ENCODE measurements at places on chromosomes 4 and X. TPM values are rescaled to one million over a fixed set of nuclear protein-coding genes. Genes with fewer than 3 reads are reported as not detected.

Gene OPN1MW
- total RNA-seq = not detected

Gene ERVMER34-1
- total RNA-seq = not detected

Gene GUCY1A1
- total RNA-seq = 0.08 TPM

Gene ABLIM2
- 0.12 TPM for total RNA-seq

Gene ARMCX1
- 57.7 TPM for total RNA-seq

Gene MCUB
- 21.4 TPM for total RNA-seq

Gene EDA2R
- total RNA-seq = 15.3 TPM

Gene TMPRSS11D
- not detected for total RNA-seq

Gene CCNA2
- total RNA-seq = 0.82 TPM

Gene HSFX2
- total RNA-seq = 0.30 TPM

Gene HSFX3
- total RNA-seq = not detected

Gene VSIG4
- total RNA-seq = not detected

Gene VCX3A
- total RNA-seq = not detected

Gene ZCCHC18
- total RNA-seq = 0.12 TPM

Gene TCEAL4
- 64.1 TPM for total RNA-seq

Gene CNKSR2
- 5.3 TPM for total RNA-seq

Gene MAGEA2B
- not detected for total RNA-seq

Gene KLHL34
- not detected for total RNA-seq

Gene PLAC1
- not detected for total RNA-seq

Gene PABPC4L
- total RNA-seq = 1.6 TPM

Gene HMX1
- not detected for total RNA-seq

Gene PHEX
- total RNA-seq = 1.2 TPM

Gene CLCN4
- total RNA-seq = 6.0 TPM

Gene KLHL13
- total RNA-seq = 48.4 TPM
